Cortex of kidney (tissue), 1 donor: ENCODE measurements at places on chromosomes 6 and 20.

GRCh38 chr6:23036406-23036983 lies 467.1 kb downstream of the HDGFL1 start:
- no peak for DNase-seq

GRCh38 chr20:39916236-39916765 lies 772.7 kb downstream of the MAFB start:
- no peak for DNase-seq

DNA sequence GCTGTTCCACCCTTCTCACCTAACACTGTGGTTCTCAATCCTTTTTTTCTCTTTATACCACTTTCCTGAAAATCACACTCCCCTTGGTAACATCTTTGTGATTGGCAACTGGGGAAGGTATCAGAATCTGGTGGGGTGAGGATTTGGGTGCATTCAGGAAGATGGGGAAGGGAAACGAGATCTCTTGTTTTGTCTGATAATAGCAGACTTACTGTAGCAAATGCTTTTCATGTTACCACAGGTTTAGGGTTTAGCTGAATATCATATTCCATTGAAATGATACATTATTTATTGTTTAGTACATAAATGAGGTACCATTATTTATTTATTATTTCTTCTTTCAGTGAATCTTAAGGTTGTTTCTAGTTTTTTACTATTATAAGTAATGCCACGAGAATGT lies 100.8 kb downstream of the RTN4IP1 start:
- no peak for DNase-seq

DNA sequence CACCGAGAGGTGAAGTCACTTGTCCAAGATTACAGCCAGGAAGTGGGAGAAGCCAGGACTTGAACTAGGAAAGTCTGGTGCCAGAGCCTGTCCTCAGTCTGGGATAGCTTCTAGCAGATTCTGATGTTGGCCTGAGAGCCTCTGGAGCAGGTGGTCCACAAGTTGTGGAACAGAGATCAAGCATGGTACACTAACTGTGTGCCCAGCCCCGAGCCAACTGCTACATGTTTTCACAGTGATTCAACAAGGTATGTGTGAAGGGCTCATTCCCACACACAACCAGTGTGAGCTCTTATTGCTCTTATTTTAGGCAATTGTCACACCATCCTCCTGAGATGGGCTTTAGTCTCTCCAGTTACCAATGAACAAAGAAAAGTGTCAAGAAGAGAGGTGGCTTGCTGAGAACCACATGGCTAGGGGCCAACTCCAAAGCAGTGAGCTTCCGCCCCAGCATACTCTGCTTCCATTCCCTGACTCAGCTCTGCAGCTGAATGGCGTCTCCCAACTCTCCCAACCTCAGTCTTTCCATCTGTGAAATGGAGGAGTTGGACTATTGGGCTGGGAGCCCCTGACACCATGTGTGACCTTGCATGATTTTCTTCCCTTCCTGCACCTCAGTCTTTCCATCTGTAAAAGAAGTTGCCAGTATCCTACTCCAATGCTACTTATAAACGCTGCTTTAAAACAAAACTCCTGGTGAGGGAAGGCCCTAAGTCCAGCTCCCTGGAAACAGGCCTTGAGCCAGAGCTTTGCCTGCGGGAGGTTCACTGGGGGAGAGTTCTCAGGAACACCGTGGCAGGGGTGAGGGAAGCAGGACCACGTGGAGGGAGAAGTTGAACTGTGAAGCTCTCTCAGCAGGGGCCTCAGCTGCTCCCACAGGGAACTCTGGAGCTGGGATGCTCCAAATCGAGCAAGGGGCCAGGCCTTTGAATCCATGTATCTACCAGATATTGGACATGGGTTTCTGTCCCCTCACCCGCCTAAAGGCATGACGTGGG lies 40.9 kb downstream of the CDH22 start:
- no peak for DNase-seq

GRCh38 chr6:12291071-12291838 lies 1.1 kb downstream of the EDN1 start:
- no peak for DNase-seq

- no peak for DNase-seq
Measured at GRCh38 chr6:100134297-100134696, 140.3 kb upstream of the MCHR2 start.

GRCh38 chr20:57680131-57680716 lies 29.6 kb downstream of the PMEPA1 start:
- DNase-seq, result no peak

DNA sequence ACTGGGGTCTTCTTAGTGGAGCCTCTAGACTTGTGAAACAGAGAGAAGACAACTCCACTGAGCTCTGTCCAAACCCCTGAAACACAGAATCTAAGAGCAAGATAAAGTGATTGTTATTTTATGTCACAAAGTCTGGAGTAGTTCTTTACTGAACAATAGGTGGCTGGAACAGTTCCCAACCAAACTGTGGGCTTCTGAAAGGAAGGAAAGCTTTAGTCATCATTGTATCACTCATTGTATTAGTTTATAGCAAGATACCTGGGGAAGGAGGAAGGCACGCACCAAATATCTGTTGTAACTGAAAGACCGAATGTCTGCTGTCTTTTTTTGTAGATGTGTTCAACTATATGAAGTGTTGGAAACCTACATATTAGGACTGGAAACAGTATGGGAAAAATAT lies 284.9 kb upstream of the TBX18 start:
- no peak for DNase-seq

DNA sequence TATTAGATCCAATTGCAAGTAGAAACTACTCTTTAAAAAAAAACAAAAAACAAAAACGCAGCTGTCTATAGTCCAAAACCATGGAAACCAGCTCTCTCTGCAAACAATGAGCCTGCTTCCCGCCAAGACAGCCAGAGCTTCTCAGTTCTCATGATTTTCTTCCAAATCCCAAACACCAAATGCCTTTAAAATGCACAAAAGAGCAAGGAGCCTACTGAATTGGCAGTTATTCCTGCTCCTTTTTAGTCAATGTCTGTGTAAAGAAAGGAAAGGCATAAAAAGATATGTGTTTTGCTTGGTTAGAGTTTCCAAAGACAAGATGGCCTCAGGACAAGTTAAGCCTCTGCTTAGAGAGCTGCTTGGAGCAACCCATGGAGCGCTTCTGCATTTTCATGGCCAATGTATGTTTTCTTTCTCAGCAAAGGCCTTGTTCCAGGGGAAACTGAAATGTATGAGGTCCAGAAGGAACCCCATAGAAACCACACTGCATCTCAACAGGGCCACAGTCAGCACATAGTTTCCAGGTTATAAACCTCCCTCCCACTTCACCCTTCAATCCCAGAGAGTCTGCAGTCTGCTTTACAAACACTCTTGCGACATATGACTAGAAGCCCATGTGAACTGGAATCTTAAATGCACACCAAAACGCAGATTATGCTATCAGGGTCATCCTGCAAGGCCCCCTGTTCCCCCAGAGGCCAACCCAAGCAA lies 209.3 kb upstream of the TAB2 start:
- no peak for DNase-seq

DNA sequence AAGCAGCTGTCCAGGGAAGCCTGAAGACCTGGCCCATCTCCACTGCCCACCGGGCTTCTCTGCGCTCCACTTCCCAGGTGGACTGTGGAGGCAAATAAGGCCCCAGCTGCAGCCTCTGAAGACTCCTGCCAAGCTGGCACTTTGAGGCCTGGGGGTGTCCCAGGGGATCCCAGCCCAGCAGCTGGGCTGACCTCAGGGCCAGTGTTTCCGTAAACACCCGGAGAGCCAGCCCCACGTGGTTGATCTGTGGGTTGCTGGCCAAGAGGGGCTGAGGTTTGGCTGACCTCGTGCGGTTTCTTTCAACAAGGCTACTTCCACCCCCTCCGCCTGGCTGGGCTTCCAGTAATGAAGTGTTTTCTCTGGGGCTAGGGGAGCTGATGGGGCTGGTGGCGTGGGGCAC lies 12.4 kb upstream of the CCN5 start:
- no peak for DNase-seq

DNA sequence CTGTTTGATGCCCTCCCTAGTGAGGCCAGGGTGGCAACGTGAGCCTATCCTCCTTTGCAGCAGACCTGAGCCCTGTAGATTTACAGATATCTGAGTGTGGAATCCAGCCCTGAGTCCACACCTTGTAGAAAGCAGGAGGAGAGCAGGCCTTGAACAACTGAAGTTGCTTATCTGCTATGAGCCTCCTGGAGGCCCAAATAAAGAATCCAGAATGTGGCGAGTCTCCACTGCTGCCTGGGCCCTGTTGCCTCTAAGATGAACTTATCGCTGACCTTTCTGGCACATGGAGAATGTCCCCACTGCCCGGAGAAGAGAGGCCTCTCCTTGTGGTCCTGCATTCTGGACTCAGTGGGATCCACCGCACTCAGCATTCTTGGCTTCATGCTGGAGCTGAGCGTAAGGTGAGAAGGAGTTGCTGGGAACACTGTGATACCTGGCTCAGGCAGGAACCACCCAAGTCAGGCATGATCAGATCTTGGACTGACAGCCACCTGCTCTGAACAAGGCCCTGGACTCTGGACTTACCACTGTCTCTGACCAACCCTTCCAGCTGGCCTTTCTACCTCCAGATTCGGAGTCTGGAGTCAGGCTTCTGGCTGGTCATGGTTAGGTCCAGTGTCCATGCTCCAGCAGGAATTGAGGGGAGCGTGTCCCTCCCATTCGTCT lies 5.8 kb upstream of the MANBAL start:
- DNase-seq, result no peak

GRCh38 chr6:73637404-73637803 lies 16.4 kb downstream of the SLC17A5 start:
- no peak for DNase-seq

DNA sequence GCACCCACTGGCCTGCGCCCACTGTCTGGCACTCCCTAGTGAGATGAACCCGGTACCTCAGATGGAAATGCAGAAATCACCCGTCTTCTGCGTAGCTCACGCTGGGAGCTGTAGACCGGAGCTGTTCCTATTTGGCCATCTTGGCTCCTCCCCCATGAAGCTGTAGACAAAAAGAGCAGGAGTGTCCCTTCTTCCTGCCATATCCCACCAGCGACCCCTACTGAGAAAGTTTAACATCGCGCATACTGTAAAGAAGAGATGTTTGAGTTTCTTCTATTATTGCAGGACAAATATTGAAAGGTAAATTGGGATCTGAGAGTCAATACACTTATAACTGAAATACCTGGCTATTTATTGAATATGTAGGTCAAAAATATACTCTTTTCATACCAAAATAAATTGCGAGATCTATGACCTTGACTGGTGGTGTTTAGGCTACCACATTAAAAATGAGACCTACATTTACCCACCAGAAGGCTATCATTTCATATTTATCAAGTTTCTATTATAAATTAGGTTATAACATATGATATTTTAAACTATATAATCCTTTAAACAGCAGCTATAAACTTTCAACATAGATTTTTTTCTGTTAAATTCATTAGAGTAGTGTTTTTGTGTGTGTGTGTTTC lies 586.3 kb downstream of the HTR1B start:
- DNase-seq, result no peak

GRCh38 chr6:148884461-148884860 lies 137.6 kb downstream of the UST start:
- DNase-seq, result no peak

DNA sequence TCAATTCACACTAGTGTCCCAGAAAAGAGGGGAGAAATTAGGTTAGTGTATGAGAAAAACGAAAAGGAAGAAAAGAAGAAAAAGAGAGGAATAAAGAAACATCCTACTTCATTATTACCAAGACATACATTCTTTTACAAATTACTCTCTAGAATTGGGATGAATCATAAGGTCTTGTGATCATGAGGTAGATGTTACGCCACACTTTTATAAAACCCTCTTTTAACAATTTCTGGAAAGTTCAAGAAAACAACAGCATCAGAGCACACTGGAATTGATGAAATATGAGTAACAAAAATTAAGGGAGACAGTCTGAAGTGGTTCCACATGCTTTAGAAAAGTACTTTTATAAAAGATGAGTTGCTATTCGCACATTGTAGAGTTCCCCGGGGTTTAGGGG lies 32.6 kb upstream of the NRSN1 start:
- DNase-seq, result no peak

- DNase-seq, result no peak
Measured at GRCh38 chr6:100673641-100674040, 207.5 kb downstream of the ASCC3 start.

DNA sequence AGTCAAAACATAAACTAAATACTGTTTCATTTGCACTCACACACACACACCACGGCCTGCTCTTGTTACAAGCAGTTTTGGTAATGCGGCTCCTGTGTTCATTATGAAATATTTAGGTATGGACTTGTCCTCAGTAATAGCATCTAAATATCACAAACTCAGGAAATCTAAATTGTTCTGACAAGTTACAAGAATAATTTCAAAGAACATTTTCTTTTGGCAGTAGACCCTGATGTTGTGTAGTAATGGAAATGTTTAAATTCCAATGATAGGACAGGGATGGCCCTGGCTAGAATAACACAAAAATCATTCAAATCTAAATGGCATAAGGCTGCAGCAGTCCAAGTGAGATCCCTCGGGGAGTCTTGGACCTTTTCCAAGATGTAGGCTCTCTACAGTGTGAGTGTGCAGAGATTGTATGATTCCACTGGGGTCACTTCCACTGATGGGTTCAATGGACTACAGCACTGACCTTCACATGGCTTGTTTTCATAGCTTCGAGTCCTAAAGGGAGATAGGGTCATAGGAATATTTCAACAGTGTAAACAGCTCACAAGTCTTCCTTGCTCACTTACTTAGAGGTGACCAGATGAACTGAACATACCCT lies 210.6 kb upstream of the PLCB4 start:
- DNase-seq, result no peak
